HFFc6 (cell line): ENCODE measurements at places on chromosomes 2 and 18. TPM values are rescaled to one million over a fixed set of nuclear protein-coding genes. Genes with fewer than 3 reads are reported as not detected.

- H3K4me3 ChIP-seq, result peak overlapping the region; percentile 62
- no peaks in the 10 kb centered on the region for H3K36me3 ChIP-seq
- peak; percentile 89 for DNase-seq
Observed at GRCh38 chr2:37376421-37377186, 32.2 kb downstream of the QPCT start.

- H3K27me3 ChIP-seq, result peaks cover 60% of the 10 kb centered on the region
- no peaks in the 10 kb centered on the region; the same call in 1 of the 2 replicates for H3K36me3 ChIP-seq
- peaks cover 28% of the 10 kb centered on the region for H3K4me1 ChIP-seq
- no peak overlapping the region for H3K4me3 ChIP-seq
- no peak for DNase-seq
Observed at GRCh38 chr2:232388324-232388891, 9.9 kb downstream of the ALPP start.

DNA sequence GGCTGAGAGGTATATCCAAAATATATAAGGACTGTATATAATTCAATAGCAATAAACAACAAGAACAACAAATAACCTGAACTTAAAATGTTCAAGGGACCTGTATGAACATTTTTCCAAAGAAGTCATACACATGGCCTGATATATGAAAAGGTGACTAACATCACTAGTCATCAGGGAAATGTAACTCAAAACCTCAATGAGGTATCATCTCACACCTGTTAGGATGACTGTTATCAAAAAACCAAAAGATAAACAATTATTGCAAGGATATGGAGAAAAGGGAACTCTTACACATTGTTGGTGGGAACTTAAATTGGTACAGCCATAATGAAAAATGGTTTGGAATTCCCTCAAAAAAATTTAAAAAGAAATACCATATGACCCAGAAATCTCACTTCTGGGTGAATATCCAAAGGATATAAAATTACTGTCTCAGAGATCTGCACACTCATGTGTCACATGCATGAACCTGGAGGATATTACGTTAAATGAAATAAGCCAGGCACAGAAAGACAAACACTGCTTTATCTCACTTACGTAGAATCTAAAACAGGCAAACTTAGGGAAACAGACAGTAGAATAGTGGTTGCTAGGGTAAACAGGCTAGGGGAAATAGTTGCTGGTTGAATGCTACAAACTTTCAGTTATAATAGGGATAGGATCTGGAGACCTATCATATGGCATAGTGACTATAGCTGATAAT is 334.5 kb upstream of the MMADHC start:
- no peak for DNase-seq
- H3K4me3 ChIP-seq, result no peak overlapping the region
- H3K4me1 ChIP-seq, result peaks cover 30% of the 10 kb centered on the region
- no peak overlapping the region for H3K27ac ChIP-seq

DNA sequence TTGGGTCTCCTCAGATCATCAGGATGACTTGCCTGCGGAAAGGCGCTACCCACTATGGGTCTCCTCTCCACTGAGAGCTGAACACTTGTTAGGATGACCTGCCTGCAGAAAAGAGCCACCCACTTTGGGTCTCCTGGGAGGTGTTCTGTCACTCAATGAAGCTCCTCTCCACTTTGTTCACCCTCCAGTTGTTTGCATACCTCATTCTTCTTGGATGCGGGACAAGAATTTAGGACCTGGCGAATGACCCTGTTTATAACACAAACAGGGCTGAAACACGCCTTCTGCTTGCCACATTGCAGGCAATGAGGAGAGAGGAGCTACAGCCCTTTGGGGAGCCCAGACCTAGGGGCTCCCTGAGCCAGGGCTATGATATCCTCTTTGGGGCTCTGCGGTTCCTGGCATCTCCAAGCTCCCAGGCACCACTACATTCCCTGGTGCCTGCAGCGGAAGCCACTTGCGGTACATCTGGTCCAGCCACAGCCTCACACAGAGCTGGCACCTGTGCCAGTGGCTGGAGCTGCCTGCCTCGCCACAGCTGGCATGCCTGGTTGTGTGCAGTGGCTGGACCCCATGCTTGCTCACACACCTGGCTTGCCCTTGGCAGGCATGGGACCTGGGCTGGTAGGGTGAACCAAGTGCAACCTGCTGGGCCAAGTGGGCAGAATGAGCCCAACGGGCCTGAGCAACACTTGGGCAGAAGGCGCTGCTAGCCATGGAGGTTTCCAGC is 20.6 kb downstream of the ANKRD29 start:
- DNase-seq, result no peak
- H3K4me1 ChIP-seq, result no peaks in the 10 kb centered on the region
- H3K27me3 ChIP-seq, result peaks cover 25% of the 10 kb centered on the region
- no peaks in the 10 kb centered on the region for H3K36me3 ChIP-seq

DNA sequence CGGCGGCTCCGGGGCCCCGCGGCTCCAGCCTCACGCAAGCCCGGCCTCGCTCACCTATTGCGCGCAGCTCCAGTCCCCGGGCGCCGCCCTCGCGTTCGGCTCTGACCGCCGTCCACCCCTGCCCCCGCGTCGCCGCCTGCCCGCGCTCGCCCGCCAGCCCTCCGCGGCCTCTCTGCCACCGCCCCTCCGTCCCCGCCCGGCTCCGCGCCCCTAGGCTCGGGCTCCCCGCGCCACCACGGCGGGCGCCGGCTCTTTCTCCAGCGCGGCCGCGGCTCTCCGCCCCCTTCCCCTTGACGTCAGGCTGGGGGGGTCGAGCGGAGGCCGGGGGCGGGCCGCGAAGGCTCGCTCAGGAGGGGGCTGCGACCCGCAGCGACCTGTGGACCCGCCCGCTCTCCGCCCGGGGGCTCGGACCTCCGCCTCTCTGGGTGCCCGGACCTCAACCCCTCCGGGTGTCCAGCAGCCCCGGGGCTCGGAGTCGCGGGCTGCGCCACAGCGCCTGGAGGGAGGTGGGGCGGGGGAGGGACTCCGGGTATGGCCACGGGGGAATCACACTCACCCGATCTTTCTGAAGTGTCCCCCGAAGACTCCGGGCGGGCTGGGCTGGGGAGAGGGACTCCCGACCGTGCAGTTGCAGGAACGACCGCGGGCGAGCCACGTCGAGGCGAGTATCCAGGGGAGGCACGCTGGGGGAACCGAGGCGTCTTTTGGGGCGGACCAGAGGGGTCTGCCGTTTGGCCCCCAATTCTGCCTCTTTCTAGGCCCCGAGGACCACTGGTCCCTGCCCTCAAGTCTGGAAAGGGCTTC is at the start of gene SEMA4C:
TSS of gene SEMA4C (minus strand) at position 259 of the 804 bp plus-strand sequence. CDS start 2,194 bp downstream, outside the sequence.
- DNase-seq, result no peak
- H3K4me3 ChIP-seq, result peak within 1 kb of the TSS; percentile 75
- peaks cover 21% of the 10 kb centered on the region for H3K4me1 ChIP-seq

DNA sequence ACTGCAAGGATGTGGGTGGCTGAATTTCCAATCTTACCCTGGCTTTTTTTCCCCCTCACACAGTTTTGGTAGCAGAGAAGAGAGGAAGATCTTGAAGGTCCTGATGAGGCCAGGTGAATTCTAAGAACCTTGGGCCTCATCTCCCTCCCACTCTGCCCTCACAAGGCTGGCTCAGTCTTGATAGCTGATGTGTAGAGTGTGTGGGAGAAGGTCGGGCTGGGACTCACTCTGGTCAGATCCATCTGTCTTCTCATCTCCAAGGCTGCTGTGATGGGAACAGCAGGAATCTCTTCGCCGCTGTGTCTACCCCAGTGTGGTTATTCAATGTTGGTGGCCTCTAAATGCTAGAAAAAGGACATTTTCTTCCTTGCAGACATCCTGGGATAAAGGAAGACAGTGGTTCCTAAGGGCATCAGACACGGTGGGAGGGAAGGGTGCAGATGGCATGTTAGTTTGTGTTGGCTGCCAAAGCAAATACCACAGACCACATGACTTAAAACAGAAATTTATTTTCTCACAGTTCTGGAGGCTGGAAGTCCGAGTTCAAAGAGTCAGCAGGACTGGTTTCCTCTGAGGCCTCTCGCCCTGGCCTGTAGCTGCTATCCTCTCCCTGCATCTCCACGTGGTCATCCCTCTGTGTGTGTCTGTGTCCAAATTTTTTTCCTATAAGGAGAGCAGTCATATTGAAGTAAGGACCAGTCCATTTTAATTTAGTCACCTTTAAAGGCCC is 37.6 kb upstream of the MGAT4A start:
- no peak overlapping the region for H3K4me3 ChIP-seq
- H3K27ac ChIP-seq, result no peak overlapping the region
- H3K36me3 ChIP-seq, result no peaks in the 10 kb centered on the region
- peaks cover 46% of the 10 kb centered on the region for H3K27me3 ChIP-seq
- H3K4me1 ChIP-seq, result peaks cover 9% of the 10 kb centered on the region; the same call in 1 of the 2 replicates

GRCh38 chr2:147774805-147775204 is 70.0 kb upstream of the ACVR2A start:
- H3K4me3 ChIP-seq, result no peak overlapping the region
- H3K4me1 ChIP-seq, result no peaks in the 10 kb centered on the region
- no peaks in the 10 kb centered on the region for H3K36me3 ChIP-seq
- H3K27ac ChIP-seq, result no peak overlapping the region

DNA sequence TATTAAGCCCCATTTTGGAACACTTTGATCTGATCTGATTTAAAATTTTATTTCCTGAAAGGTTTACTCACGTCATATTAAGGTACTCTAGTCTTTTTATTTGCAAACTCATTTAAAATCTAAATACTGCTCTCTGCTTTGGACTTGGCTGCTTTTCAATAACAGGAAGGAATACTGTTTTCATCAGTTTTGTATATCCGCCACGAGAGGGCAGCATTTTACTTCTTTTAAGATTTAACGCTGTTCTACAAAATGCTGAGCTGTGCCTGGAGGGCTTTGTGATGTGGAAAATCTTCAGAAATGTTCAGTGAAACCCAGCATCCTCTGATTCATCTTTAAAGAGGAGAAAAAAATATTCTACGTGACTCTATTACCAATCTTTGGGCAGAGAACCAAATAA is 37.5 kb upstream of the SLC38A11 start:
- peak; percentile 94 for DNase-seq
- H3K27ac ChIP-seq, result peak overlapping the region; percentile 92
- no peaks in the 10 kb centered on the region for H3K36me3 ChIP-seq
- no peak overlapping the region for H3K4me3 ChIP-seq
- H3K27me3 ChIP-seq, result no peaks in the 10 kb centered on the region

DNA sequence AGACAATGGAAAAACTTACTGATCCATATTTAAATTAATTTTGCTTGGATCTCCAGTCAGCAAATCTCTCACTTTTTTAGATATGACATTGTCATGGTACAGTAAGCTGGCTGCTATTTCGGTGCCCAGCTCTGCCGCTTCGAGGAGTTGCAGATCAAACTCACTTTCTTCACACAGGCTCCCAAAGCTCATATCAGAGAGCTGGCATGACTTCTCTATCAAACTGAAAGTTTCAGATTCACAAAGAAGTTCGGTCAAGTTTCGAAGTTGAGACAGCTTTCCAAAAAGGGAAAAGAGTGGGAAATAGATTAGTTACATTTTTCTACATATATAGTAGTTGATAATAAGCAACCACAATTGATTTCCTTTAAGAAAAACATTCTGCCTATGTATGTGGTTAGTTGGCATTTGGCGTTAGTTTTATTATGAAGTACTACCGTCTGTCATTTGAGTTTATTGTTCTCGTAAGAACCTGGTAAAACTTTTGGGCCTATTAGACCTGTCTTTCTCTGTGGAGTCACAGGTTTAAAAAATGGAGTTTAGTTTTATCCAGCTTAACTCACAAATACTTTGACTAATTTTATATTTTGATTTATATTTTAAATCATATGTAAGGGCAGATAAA is 118.8 kb downstream of the ABCA12 start:
- no peaks in the 10 kb centered on the region for H3K27me3 ChIP-seq
- peaks cover 15% of the 10 kb centered on the region for H3K4me1 ChIP-seq
- no peak overlapping the region for H3K27ac ChIP-seq

GRCh38 chr2:189954989-189955388 is 107.5 kb downstream of the MSTN start:
- DNase-seq, result no peak
- H3K36me3 ChIP-seq, result no peaks in the 10 kb centered on the region
- no peaks in the 10 kb centered on the region for H3K27me3 ChIP-seq
- no peak overlapping the region for H3K27ac ChIP-seq
- H3K4me3 ChIP-seq, result no peak overlapping the region

DNA sequence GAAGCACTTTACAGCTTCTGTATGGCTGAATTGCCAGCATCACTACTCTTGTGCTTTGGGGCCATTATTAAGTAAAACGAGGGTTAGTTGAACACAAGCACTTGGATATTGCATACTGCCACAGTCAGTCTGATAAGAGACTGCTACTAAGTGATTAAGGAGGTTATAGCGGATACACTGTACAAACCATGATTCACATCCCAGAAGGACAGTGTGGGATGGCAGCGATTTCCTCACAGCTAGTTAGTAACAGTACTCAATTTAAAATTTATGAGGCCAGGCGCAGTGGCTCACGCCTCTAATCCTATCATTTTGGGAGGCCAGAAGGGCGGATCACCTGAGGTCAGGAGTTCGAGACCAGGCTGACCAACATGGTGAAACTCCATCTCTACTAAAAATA is 2.6 kb upstream of the BMPR2 start:
- no peak for DNase-seq
- H3K4me1 ChIP-seq, result peaks cover 13% of the 10 kb centered on the region
- H3K27ac ChIP-seq, result 0 out of 2 replicates have a peak overlapping the region, but pooled peaks have one; percentile 18
- H3K27me3 ChIP-seq, result peaks cover 8% of the 10 kb centered on the region

DNA sequence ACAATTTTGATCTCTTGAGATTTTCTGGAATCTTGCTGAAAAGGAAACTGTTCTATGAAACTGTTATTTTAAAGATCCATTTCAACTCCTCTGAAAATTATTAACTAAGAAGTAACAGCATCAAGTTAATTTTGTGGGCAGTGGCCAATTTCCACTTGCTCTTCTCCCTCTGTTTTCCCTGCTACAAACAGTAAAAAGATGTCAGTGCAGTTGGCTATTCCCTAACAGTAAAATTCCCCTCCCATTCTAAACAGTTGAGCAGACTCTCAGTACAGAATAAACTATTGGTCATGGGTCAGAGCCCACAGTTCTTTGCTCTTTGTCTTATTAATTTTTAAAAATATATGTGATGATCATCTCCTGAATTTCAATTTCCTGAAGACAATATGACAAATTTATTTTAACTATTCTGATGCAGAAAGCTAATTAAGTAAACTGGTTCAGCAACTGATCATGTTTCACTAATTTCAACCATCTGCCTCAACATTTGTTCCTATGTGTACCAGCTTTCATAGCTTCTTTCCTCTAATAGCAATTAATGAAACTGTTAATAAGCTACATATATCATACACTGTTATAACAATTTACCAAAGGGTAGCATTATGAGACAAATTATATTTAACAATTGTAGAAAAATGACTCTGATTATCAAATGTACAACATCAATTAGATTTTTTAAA is 41.1 kb upstream of the GALNT5 start:
- no peaks in the 10 kb centered on the region for H3K36me3 ChIP-seq
- no peak for DNase-seq
- no peaks in the 10 kb centered on the region for H3K4me1 ChIP-seq
- no peak overlapping the region for H3K27ac ChIP-seq
- no peak overlapping the region for H3K4me3 ChIP-seq
- no peaks in the 10 kb centered on the region for H3K27me3 ChIP-seq

TSGA10 gene
- total RNA-seq, result 0.86 and 1.5 TPM in 2 replicates

PSD4 gene
- total RNA-seq, result 0.92 to 1.2 TPM (median 0.93 TPM) in 3 replicates

SPP2 gene
- not detected in 3 replicates for total RNA-seq

MFSD6 gene
- total RNA-seq, result 3.5 to 10.1 TPM (median 4.1 TPM) in 3 replicates

SRD5A2 gene
- not detected in 3 replicates for total RNA-seq

GREB1L gene
- total RNA-seq, result 2.1 to 9.4 TPM (median 8.9 TPM) in 3 replicates

CAPN13 gene
- total RNA-seq, result not detected in 3 replicates

CCDC141 gene
- total RNA-seq, result 0.03 TPM in 1 of 3 replicates, not detected in the others

NT5C1B gene
- not detected in 2 replicates for total RNA-seq

PLA2R1 gene
- total RNA-seq, result 3.0 to 6.3 TPM (median 4.6 TPM) in 3 replicates

GPR17 gene
- not detected in 3 replicates for total RNA-seq
